ENCODE measurements at places on chromosomes 16 and 17. TPM values are rescaled to one million over a fixed set of nuclear protein-coding genes. Genes with fewer than 3 reads are reported as not detected.
A peak's percentile ranks its signal among the peaks of the same experiment; 100 is the strongest.

Gene SLC5A11
- 0.78 TPM for total RNA-seq

DNA sequence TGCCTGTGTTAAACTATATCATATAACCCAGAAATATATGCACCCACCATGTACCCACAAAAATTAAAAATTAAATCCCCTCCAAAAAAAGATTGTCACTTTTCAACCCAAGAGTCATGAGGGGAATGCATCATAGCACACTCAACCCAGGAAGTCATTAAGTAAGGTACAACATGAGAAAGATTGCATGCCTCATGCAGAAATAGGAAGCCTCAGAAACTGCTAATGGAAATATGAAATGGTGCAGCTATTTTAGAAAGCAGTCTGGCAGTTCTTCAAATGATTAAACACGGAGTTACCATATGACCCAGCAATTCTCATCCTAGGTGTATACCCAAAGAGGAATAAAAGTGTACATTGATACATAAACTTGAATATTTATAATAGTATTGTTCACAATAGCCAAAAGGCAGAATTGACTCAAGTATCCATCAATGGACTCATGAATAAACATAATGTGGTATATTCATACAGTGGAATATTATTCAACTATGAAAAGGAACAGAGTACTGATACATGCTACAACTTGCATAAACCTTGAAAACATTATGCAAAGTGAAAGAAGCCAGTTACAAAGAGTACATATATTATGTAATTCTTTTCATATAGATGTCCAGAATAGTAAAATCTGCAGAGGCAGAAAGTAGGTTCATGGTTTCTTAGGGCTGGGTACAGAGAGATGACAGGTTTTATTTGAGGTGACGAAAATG lies 70.4 kb downstream of the TMEM100 start:
- DNase-seq, result no peak

DNA sequence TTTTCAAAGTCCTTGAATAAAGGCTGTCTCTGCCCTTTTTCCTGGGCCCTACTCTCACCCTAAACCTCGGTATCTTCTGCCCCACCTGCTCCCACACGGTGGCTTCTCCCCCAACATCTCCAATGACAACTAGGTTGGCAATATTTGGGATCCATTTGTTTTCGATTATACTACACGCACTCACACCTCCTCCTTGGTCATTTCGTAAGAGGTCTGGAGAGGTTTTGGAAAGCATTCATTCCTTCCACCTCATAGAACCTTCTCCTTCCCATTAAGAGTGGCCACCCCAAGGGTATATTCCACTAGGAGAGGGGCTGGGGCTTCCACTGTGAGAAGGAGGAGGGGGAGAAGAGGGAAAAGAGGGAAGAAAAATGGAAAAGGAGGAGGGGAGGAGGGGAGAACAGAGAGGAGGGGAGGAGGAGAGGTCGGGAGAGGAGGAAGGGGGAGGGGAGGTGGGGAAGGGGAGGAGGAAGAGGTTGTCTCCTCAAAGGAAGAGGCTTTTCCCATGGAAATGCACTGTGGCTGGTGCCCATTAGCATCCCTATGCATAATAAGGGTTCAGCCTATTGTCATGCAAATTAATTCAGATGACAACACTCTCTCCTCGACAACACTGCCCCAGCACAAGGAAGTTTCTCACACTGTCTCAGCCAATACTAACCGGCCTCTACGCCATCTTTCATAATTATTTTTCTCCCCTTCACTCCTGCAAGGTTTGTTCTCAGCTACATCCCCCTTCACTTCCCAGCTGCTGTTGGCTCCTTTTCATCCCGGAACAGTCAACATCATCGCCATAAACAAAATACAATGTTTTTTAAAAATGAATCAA lies 30.0 kb downstream of the SOX9 start:
- DNase-seq, result no peak

GRCh38 chr16:29994600-29995323 lies 655 bp downstream of the HIRIP3 start:
- peak; percentile 76 for DNase-seq

Gene RPUSD1
- total RNA-seq, result 17.1 TPM

- no peak for DNase-seq
These were observed 188.7 kb downstream of the TANC2 start for GRCh38 chr17:63154586-63155244.

DNA sequence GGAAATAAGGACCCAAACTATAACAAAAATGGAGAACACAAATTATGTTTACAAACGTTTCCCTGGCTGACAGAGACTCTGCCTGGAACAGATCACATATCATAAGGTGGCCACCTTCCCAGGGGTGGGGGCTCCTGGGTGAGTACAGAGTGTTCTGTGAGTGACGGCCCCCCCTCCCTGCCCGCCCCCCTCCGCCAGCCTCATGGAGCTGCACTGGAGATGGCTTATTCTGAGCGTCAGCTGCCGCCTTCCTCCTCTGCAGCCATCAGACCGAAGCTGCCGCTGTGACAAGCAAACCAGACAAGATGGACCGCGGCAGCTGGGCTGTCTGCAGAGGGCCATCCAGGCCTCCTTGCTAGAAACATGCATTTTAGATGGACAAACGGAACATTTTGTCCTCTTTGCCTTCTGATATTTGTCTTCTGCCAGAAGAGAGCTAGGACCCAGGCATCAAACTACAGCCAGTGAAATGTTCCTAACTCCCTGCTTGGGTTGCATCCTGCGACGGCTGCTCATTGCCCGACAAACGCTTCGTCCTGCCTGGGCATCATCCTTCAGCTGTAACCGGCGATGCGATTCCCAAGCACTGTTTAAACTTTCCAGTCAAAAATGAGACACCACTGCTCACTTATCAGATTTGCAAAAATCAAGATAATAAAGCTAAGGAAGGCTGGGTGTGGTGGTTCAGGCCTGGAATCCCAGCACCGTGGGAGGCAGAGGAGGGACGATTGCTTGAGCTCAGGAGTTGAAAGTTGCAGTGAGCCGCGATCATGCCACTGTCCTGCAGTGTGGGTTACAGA lies 15.3 kb upstream of the RPTOR start:
- no peak for DNase-seq

Gene GALR2
- 1.6 TPM for total RNA-seq

- no peak for DNase-seq
These were observed 69.7 kb downstream of the IL21R start for GRCh38 chr16:27471661-27472060.

Gene SCPEP1
- total RNA-seq, result 16.0 TPM

- no peak for DNase-seq
These were observed 10.0 kb upstream of the BEAN1 start for GRCh38 chr16:66416939-66417700.

- no peak for DNase-seq
These were observed 61.8 kb downstream of the XYLT1 start for GRCh38 chr16:17408955-17409441.

DNA sequence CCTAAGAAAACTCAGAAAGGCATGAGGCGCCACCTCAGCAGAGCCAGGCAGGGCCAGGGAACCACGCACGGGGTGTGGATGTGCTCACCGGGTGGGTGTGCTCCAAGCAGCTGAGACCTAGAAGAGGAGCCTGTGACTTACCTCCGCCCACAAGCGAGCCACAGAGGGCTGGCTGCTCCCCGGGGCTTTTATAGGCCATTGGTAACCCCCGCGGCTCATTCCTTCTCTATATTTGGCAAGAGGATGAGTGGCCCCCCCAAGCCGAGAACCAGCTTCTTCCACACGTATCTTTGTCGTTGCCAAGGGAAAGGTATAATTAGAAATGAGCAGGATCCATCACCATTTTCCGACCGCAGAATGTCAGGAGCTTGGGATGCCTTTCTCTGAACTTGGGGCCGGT lies at the start of gene MYH3:
MYH3 (minus strand) TSS at position 162 of the 400 bp plus-strand sequence. CDS start 2,245 bp downstream, outside the sequence.
- DNase-seq, result no peak

Gene MRPL12
- 149 TPM for total RNA-seq

- no peak for DNase-seq
These were observed 1.6 kb upstream of the SMARCD2 start for GRCh38 chr17:63843910-63844677.

DNA sequence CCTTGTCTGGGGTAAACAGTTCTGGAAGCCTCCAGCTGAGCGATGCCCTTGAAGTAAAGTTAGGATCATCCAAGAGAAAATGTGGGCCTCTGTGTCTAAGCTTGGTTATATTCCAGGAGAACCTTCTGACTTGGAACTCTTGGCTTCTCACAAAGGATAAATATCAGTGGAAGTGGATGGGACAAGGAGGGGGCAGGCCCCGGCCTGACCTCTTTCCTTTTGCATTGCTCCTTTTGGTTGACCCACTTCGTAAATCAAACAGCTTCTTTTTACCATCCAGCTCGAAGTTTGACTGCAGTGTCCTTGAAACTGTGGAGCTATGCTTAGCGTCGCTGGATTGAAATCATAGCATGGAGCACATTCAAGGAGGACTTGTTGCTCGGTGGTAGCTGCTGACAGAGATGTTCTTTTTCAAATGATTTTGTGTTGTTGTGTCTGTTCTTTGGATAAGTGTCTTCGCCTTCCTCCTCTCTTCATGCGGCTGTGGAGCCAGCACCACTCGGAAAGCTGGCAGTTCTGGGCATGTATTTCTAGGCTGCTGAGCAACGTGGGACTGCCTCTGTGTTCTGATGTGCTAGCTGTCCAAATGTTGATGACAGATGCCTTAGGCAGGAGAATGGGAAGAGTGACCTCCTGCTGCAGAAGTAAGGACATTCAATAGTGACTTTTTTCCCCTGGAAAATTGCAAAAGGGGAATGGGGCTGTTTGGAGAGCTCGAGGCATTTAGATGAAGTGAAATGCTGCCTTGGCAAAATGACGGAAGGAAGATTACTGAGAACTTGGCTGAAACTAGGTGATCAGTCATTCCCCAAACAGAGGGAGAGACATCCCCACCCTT lies 4.5 kb downstream of the MINK1 start:
- no peak for DNase-seq

Gene PRR35
- total RNA-seq, result not detected

Gene GLIS2
- total RNA-seq, result 0.77 TPM

- no peak for DNase-seq
These were observed 125.5 kb upstream of the CACNG3 start for GRCh38 chr16:24130494-24131085.

Gene KRT27
- total RNA-seq, result not detected

- no peak for DNase-seq
These were observed 232.4 kb downstream of the CBLN1 start for GRCh38 chr16:49049191-49049590.

Gene CCL14
- not detected for total RNA-seq

- DNase-seq, result no peak
These were observed 15.1 kb upstream of the GUCY2D start for GRCh38 chr17:7987112-7987893.

DNA sequence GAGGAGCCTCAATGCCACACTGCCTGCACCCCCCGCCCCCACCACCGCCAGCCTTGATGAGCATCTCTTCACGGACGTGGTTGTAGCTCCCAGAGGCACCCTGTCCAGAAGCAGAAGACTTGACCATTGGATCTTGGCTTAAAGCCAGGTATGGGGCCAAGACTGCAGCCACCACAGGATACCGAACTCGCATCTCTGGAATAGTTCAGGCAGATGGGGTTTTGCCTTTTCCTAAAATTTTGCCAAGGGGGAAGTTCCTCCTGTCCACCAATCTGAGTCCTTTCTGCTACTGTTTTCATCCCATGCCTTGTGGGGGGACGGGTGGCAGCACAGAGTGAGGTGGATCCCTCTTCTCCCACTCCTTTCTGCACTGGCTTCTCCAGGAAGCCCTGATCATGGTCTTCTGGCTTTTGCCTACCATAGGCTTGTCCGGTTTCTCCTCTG lies 939 bp downstream of the CORO6 start:
- no peak for DNase-seq

DNA sequence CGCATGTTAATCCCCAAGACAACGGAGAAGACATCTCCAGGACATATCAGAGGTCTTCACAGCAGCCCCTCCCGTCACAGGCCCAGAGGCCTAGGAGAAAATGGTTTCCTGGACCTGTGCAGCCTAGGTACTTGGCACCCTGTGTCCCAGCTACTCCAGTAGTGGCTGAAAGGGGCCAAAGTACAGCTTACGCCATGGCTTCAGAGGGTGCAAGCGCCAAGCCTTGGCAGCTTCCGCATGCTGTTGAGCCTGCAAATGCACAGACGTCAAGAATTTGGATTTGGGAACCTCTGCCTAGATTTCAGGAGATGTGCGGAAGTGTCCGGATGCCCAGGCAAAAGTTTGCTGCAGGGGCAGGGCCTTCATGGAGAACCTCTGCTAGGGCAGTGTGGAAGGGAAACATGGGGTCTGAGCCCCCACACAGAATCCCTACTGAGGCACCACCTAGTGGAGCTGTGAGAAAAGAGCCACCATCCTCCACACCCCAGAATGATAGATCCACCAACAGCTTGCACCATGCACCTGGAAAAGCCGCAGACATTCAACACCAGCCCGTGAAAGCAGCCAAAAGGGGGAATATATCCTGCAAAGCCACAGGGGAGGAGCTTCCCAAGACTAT lies 159.3 kb upstream of the COX10 start:
- DNase-seq, result no peak

DNA sequence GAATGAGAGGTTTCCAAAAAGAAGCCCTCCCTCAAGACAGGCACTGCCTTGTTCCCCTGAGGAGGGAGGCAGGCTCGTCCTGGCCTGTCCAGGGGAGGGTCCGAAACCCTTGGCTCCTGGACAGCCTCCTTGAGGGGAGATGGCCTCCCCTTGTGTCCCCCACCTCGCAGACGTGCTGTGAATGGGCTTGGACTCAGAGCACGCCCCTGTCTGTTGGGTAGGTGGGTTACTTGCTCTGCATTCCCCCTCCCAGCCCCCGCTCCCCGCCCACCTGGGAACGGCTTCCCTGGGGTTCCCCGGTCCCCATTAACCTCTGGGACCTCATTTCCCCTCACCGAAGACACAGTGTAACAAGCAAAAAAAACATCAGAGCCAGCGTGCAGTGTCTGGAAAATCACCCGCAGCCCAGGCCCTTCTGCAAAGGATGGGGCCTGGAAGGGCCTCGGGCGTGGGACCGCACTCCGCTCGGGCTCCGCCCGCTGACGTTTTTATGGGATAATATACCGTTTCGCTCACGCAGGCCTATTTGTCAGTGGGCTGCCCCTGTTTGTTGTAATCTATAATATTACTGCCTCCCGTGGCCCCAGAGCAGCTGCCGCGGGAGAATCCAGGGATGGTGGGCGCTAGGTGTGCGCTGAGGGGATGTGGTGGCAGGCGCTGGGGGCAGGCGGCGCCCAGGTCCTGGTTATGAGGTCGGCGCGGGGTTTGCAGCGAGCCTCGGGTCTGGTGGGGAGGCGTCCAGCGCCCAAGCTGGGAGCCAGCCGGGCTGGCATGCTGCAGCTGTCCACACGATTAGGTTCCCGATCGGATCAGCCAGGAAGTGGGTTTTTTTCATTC lies 11.1 kb downstream of the BAHCC1 start:
- no peak for DNase-seq

Gene PPP1R27
- not detected for total RNA-seq

DNA sequence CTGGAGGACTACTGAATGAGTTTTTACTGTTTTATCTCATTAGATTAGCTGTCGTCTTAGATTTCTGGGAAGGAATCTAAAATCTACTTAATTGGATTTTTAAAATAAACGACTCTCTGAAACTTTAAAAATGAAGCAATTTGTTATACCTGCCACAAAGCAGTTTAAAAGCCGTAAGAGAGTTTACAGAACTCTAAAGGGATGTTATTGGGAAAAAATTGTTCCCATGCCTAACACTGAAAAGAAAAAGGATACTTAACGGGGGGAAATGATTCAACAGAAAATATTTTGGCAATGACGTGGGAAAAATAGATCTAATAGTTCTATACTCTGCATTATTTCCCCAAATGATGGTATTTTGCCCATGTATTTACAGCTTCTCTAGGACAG lies 27.0 kb downstream of the ARHGAP17 start:
- DNase-seq, result no peak
